ENCODE measurements at places on chromosomes 1 and 21.

GRCh38 chr1:83619170-83619896 lies 379.6 kb downstream of the TTLL7 start:
- no peak for DNase-seq

- no peak for DNase-seq
Measured at GRCh38 chr21:38036016-38036415, 119.8 kb upstream of the KCNJ6 start.

DNA sequence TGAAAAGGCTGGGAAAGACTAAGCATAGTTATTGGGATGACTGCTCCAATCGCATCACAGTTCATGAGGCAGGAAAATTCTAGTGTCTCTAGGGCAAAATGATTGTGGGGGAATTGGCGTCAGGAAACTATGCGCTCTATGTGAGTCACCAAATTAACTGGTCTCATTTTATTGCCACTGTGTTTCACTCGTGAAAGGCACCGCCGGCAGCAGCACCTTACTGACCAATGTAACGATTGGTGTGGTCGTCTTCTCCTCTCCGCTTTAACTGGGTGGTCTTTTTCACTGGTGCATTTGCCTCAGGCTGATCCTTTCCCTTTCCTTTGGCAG lies 83.5 kb downstream of the SPAG17 start:
- DNase-seq = no peak

DNA sequence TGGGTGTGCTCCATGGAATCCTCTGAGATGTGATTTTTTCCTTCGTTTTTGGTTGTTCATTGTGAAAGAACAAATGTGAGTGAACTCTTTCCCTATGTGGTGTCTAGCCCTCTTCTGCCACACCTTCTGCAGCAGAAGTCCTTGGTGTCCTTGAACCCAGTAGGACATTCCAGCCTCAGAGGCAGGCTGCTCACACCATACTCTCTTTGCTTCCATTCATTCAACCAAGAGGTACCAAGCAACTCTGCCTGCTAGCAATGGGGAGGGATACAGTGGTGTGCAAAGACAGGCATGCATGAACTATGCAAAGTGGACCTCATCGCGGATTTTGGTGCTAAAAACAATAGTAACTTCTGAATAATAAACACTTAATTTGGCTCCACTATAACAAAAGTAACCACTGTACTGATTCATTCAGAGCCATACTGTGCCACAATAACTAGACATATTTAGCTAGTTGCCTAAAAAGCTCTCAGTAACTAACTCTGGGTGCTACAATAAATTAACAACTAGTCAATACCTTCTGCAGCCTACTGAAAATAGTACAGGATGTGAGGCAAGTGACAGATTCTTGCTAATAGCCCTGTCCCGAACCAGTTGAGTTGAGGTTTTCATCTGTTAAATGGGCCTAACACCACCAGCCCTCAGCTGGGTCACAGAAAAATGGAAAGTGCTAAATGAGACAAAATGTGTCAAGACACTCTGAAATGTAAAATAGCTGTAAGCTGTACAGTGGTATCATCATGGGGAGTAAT lies 155.4 kb downstream of the SLC45A1 start:
- DNase-seq = no peak

GRCh38 chr1:183922197-183922596 lies 115.3 kb downstream of the COLGALT2 start:
- no peak for DNase-seq

GRCh38 chr1:42228938-42229337 lies 64.4 kb upstream of the GUCA2A start:
- no peak for DNase-seq

DNA sequence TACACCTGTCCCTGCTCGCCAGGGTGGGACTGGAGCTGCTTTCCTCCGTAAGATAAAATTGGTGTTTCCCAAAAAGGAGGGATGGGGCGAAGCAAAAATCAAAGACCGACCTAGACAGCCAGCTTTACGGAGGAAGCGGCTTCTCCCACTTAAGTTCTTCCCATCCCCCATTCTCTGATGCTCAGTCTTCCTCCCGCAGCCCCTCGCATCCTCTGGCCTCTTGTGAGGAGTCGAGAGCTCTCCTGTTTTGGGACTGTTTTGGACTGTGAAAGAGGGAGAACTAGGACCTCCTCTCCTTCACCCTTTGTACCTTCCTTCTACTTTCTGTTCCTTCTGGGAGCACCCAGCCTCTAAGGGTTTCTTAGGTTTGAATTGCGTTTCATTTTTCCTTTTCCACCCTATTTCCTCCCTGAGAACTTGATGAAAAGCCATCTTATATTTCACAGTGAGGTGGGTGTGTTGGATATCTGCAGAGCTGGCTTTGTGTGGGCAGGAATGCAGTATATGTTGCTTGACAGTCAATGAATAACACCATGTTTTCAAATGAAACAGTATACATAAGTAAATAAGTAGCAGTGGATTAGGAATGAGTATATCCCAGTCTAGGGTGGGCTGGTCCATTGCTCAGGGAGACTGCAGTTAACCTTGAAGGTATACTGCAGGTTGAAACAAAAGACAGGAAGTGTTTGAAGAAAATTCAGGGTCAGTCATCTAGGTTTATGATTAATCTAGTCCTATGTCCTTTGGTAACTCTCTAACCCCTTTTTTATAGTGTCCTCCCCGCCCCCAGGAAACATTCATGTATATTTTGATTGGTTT lies 848 bp downstream of the CTTNBP2NL start:
- DNase-seq = no peak

DNA sequence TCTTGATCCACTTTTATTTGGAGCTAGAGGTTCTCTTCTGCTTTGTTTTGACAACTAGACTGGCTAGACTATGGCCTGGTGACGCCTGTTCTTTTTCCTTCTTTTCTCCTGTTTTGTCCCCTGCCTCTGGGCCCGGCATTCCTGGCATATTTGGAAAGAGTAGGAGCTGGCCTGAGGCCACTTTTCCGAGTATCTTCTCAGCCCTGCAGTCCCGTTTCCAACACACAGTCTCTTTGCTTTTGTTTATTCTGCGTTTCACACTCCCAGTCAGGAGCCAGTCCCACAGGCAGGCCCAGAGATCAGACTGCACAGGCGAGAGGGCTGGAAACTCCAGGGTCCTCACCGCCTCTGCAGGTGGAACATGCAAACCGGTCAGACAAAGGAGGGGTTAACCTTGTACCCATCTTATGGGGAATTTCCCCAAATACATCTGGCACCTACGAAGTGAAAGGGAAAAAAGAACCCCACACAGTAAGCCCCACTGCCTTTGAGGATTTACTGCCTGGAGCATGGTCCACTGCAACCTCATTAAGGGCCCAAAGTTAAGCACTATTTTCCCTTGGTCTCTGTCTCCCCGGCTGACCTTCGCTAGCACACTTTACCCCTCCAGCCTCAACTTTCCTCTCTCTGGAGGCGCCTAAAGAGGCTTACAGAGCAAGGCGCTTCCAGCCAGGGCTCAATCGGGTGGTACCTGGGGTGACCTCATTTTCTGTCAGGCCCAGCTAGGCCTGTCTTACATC lies 141.1 kb downstream of the TOMM20 start:
- peak; percentile 76 for DNase-seq

- no peak for DNase-seq
Measured at GRCh38 chr1:179094818-179095217, 12.9 kb downstream of the TOR3A start.

GRCh38 chr1:216422821-216423520 lies at the start of gene USH2A:
TSS of gene USH2A (minus strand) at chr1:216423448. CDS start at chr1:216422336, 1,112 bp downstream.
- no peak for DNase-seq

GRCh38 chr1:29805122-29805895 lies 569.0 kb downstream of the PTPRU start:
- no peak for DNase-seq

DNA sequence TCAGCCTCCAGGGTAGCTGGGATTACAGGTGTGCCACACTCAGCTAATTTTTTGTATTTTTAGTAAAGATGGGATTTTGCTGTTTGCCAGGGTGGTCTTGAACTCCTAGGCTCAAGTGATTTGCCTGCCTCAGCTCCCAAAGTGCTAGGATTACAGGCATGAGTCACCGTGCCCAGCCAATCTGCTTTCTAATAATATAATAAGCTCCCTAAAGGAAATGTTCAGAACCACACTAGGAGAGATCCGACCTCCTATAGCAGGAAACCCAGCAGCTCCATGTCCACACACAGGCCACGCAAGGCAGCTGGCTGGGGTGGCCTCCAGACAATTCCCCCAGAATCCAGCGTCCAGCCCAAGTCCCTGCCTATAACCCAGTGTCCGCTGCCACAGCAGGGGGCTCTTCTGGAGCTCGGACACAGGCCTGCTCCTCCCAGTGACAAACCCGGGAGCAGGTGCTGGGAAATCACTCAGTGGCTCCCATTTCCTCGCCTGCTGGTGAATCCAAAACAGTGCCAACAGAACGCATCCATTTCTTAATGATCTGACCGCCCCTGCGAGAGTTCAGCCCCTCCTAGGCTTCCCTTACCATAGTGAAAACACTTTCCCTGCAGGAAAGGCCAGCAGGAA lies 7.5 kb downstream of the RIPK4 start:
- no peak for DNase-seq

GRCh38 chr1:30089024-30089430 lies 634.4 kb downstream of the MATN1 start:
- DNase-seq = no peak

- no peak for DNase-seq
Measured at GRCh38 chr21:29384683-29385359, 86.1 kb downstream of the BACH1 start.

GRCh38 chr1:54238353-54239034 lies 38.5 kb downstream of the MRPL37 start:
- no peak for DNase-seq

DNA sequence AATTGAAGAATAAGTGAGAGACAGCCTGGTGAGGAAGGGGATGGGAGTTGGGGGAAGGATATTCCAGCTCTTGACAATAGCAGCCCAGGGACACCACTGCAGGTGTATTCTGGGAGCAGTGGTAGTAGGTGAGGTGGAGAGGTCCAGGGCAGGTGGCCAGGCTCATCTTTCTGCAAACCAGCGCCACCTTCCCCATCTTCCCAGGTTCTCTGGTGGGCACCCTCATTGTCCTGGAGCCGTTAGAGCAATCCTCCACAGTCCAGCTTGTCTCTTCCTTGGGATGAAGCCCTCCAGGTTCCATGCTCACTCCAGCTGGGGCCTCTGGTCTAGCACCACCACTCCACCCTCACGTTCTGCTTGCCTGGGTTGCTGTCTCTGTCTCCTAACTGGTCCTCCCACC lies 97.0 kb downstream of the IER5 start:
- no peak for DNase-seq

GRCh38 chr21:32137266-32137665 lies 141.6 kb downstream of the MIS18A start:
- DNase-seq = no peak

DNA sequence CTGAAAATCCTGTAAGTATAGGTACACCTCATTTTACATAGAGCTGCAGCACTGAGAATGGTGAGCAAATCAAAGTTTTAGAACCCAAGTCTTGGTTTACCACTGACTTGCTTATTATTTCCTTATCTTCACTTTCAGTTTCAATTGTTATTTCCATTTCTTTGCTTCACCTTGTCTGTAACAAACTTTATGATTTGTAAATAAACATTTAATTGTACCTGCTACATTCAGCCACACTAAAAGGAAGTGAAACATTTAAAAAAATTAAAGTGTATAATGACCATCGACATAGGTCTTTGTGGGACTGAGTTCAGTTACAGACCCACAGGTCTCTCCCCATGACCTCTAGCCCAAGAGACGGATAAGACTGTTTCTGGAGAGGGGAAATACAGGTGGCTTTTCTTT lies 34.4 kb downstream of the LGR6 start:
- DNase-seq = no peak

DNA sequence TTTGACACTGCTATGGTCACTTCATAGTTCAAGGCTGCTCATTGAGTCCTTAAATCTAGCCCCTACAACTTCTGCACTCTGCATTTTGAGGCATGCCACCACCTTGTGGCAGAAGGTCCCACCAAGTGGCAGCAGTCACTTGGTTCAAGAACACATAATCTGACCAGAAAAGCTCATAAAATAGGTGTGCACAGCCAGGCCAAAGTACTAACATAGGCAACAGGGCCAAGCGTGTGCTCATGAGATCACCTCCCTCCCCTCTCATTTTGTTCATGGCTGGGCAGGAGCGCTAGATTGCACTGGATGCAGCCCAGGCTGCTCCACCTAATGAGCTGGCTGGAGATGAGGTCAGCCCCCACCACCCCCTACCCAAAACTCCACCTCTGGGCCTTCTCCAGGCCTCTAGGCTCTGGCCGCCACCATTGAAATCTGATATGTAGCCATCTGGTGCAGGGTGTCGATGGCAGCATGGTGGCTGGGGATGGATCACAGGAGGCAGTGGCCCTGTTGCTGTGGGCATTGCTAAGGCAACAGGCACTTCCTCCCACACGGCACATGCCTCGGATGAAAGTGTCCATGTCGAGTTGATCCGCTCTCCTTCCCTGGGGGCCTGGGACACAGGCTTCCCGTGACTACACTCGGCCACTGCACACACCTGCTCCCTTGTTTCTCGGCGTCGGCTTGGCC lies 193.2 kb downstream of the TRABD2B start:
- DNase-seq = no peak

- no peak for DNase-seq
Measured at GRCh38 chr1:19462781-19463503, 22.4 kb downstream of the CAPZB start.

DNA sequence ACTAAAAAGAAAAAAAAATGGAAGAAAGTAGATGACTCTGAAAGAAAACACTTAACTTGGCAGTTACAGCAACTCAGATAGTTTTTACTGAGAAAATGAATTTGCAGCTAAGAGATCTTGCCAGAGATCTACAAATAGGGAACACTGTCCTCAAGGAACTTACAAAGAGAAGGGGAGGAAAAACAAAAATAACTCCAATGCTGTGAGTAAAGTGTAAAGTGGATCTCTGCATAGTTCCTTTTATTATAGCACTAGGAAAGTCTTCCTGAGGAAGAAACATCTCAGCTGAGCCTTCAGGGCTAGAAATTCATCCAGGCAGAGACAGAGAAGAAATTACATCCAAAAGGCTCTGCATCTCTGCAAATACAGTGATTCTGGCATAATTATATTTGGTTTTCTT lies 3.9 kb downstream of the CD1B start:
- DNase-seq = no peak

DNA sequence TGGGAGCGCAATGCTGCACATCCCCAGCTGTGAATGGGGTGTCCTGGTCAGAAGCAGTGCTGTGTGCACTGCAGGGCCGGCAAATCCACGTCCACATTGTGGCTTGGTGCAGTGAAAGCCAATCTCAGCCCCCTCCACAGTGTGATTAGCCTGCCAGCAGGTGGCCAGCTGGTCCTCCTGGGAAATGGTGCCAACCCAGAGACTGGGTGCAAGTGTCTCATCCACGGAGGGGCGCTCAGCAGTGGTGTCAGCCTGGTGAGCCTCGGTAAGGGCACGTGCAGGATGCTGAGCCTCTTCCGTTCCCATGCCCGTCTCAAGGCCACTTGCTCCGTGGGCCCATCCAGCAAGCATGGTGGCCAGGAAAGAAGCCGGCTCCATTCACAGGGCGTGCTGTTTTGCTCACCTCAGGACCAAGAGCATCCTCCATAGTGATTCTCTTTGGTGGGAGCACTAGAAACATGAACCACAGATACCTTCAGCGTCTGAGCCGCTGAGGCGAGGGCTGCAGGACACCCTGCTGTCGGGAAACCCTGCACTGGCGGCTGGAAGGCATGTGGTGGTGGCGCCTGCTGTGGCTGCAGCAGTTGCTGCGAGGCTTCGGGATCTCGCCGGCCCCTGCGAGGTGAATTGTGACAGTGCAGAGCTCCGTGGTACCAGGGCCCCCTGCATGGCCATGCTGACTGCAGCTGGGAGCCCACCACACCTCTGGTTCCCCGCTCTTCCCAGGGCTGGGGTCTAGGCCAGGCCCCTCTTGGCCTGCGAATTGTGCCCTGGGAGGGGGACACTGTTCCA lies 2.0 kb upstream of the SMYD3 start:
- DNase-seq = no peak
